ENCODE measurements at places on chromosomes 6 and 20.

- no peak for DNase-seq
Observed at GRCh38 chr6:5333658-5334057, 72.3 kb downstream of the FARS2 start.

DNA sequence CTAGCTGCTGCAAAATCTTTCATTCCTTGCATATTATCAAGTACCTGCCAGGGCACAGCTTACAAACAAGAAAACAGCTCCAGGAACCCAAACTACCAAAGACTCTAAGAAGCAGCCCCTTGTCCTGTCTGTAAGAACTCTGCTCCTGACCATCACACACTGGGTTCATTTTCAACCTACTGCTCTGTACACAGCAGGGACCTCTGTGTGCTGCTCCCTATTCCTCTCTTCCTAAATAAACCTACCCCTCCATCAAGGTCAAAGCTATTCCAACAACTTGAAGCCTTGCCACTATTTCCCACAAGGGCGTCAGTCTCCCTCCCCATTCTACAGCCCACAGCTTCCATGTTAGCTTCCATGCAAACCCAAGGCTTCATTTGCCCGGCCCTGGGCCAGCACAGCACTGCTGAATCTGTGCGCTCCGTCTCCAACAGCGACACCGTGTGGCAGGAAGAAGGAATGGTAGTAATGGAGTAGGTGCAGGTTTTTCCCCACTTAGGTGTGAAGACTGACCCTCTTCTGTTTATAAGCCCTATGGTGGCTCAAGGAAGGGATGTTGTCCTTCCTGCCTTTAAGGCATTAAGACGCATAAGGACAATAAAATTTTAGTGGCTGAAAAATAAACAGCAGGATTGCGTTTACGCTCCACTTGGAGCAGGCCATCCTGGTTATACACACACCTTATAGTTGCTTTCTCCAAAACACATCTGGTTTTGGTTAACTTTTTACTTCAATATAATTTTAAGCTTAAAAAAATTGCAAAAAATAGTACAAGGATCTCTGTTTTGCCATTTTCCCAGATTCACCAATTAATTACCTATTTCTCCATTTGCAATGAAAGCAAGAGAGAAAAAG lies 115.2 kb upstream of the NXT1 start:
- no peak for DNase-seq

- DNase-seq, result no peak
Observed at GRCh38 chr20:20443504-20443903, 75.6 kb downstream of the INSM1 start.

- DNase-seq, result no peak
Observed at GRCh38 chr6:113556775-113557174, 300.4 kb upstream of the MARCKS start.

DNA sequence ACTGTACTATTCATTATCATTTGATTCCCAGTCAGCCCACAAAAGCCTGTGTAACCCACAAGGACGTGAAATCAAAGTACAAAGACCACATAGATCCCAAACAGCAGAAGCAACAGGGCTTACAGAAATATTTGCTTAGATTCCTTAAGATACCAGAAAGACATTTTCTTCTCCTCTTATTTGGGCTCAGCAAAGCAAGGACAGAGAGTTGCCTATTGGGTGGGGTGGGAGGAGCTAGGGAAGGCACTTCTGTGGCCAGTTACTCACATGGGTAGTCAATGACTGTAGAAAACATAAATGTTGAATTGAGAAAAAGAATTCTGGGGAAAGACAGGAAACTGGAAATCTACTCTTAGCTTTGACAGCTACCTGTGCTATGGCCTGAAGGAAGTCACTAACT lies 19.8 kb downstream of the PDE7B start:
- no peak for DNase-seq

DNA sequence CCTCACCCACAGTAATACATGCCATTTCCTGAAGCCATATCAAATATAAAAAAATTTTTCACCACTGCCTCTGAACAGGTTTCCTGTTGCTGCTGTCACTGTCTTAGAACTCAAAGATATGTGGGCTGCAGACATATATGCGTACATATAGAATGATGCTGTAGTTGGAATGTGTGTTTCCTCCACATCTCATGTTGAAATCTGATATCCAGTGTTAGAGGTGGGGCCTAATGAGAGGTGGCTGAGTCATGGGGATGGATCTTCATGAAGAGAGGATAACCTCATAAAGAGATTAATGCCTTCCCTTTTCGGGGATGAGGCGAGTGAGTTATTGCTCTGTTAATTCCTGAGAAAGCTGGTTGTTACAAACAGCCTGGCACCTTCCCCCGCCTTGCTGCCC lies 7.7 kb upstream of the SCP2D1 start:
- DNase-seq, result no peak

DNA sequence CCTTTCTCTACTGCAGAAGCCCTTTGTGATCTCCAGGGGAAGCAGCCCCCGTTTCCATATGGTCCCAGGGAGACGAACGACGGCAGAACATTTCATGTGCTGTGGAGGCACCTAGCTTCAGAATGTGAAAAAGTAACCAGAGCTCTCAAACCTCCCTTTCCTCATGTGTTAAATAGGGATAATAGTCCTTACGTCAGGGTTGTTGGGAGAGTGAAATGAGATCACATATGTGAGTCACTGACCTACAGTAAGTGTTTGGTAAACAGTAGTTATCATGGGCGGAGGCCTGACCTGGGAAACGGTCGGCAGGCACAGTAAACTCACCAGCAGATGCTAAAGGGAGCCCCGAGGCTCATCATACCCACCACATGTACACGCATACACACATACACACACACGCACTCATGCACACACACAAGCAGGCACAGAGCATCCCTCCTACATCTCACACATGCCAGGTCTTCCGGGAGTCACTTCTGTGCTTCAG lies 89.7 kb downstream of the LY86 start:
- no peak for DNase-seq

- no peak for DNase-seq
Observed at GRCh38 chr6:50820869-50821264, 2.2 kb downstream of the TFAP2B start.

DNA sequence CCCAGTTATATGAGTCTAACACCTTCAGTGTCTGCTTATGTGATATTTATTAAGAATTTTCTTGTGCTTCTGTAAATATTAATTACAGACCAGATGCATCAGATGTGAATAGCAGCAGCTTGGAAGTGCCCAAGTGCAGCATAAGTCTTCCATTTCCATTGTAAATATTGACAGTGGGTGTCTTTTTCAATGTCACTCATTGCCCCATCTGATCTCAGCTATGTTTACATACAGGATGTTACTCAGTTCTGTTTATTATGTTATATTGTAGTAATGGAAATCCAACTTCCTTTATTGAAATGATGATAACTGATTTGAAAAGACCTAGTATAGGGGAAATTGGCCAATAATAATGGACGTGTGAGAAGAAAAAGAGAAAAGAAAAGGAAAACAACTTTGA lies 296.7 kb downstream of the SAMD5 start:
- no peak for DNase-seq

DNA sequence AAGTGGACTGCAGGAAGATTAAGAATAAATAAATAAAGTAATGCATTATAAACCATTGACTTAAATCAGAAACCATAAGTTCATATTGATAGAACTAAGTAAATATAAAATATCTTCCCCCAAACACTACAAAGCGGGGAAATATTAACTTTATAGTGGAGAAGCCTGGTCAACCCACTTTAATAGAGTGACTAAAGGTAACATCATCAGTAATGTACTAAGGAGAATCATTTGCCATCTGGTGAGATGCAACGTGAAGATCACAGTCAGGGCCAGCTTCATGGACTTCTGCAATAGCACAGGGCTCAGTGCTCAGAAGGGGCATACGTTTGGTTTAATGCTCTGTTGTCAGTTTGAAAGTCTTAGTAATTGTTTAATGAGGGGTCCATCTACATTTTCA lies 58.8 kb upstream of the CD83 start:
- DNase-seq, result no peak

DNA sequence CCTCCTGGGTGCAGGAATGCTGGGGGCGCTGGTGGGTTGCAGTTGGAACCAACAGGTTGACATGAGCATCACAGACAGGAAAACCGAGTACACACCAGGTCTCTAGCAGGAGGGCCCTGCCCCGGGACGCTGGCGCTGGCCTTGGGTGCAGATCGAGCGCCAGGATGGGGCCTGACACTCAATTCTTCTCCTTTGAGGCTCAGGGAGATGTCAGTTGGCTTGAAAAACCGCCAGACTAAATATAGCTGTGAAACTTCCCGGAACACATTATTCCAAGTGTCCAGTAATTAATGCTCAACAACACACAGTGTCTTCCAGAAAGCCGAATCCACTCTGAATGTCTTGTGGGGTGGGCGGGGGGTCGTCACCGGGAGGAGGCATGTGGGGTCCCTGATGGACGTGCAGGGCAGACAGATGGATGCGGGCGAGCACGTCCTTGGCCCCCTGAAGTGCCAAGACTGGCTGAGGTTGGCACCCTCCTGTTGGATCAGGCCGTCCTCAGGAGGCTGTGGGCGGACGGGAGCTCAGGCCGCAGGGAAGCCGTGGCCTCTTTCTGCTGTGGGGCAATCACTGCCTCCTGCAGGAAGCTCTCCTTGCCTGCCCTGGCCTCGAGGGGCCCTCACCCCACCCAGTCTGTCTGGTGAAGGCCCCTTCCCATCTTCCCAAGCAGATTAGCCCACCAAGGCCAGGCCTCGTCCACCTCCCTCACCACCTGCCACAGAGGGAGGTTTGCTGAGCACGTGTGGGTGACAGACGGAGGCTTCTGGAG lies 19.4 kb upstream of the GATA5 start:
- no peak for DNase-seq

DNA sequence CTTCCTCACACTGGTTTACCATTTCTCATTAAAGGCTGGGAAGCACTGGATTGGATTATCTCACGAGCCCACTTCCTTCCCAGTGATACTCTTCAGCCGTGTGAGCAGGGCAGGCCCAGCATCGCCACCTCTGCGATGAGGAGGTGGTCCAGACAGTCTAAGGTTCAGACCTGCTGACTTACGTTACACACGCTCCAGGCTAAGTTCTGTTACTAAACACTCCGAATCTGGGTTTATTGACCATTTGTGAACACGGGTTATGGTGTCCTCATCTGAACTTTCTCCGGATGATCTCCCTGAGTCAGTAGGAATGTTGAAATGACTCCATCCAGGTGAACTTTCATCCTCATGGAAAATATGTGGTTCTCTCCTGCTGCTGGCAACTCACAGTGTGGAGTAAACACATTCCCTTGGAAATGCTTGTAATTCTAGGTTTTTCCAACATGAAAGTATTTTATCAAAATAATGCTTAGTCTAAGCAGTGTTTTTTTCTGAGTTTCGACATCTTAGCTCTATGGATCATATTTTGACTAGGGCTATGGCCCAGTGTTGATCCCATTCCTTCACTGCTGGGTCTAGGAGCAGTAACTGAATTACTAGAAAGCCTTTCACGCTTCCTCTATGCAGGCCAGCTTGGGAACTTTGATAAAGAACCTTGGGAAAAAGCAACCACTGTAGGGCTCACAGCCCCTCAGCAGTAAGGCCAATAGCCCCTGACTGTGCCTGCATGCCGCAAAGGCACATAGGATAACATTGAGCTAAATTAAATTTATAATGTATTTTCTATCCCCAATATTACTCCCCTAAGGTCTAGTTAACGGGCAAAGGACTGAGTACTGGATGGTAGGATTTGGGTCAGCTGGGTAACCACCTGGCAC lies 37.7 kb upstream of the PXDC1 start:
- DNase-seq, result no peak

- no peak for DNase-seq
Observed at GRCh38 chr6:24924580-24925356, 11.0 kb downstream of the RIPOR2 start.

GRCh38 chr20:9572670-9573069 lies 58.3 kb downstream of the LAMP5 start:
- no peak for DNase-seq

- no peak for DNase-seq
Observed at GRCh38 chr20:23131766-23132165, 45.6 kb upstream of the CD93 start.

GRCh38 chr6:170186006-170186935 lies 104.6 kb downstream of the DLL1 start:
- no peak for DNase-seq

DNA sequence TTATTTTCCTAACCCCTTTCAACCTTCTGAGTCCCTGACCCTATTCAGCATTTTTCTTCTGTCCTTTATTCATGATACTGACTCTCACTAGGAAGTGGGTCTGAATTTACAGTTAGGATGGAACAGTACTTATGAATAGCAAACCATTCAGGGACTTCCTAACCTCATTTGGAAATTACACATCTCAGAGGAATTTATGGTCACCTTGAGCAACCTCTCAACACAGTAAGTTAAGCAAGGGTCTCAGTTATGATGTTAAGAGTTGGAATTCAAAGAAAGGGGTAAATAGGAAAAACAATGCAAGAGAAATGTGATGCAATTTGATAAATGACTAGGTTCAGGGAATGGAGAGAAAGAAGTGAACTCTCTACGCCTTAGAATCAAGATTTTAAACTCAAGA lies 97.3 kb downstream of the GPR6 start:
- no peak for DNase-seq

GRCh38 chr6:75906871-75907270 lies 157.8 kb downstream of the MYO6 start:
- no peak for DNase-seq

DNA sequence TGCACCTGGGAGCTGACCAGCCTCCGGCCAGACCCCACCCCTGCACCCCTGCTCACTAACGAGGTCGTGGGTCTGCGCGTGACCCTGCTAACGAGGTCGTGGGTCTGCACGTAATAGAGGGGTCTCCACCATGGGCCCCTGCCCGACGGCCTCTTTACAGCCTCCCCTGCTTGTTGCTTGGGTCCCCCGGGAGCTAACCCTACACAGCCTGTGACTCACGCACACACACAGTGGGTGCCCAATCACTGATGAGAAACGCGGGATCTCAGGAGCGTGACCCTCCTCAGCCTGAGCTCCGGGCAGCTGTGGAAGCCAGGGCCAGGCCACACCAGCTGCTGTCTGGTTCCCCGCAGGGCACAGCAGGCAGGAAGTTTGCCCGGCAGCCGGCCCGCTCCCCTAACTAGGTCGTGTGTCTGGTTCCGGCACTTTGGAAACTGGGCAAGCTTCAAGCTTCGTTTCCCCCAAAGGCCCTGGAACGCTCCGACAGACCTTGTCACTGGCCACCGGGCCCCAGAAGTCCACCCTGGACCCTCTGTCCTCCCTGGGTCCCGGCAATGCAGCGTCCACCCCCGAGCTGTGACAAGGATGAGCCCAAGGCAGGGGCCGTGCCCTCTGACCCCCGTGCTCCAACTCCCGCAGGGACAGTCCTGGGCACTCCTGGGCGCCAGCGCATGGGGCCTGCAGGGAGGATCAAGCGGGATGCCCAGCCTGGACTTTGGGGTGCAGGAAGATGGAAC lies 767 bp downstream of the PTK6 start:
- no peak for DNase-seq

- no peak for DNase-seq
Observed at GRCh38 chr6:137647762-137648447, 153.7 kb upstream of the OLIG3 start.

DNA sequence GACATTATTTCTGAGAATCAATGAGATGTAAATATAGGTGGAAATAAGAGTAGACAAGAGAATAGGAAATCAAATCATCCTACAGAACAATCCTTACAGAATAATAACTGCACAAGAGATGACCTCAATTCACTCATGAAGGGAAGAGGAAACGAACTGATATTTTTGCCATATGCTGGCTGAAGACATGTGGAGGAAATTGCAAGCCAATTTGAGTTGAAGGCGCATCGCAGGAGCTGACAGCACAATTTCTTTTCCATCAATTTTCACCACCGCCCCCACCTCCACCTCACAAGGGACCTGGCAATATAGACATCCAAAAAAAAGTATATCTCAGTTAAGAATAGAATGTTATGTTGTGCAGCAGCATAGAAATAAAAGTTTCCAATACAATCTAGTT lies 20.3 kb downstream of the CITED2 start:
- DNase-seq, result no peak

All from DMS79 (cell line).